ENCODE measurements at places on chromosomes 12 and 14.
A peak's percentile ranks its signal among the peaks of the same experiment; 100 is the strongest.

GRCh38 chr12:51333536-51333935, 9.6 kb upstream of the BIN2 start:
- no peak for DNase-seq

GRCh38 chr14:41605550-41606281, 960 bp upstream of the LRFN5 start:
- DNase-seq, result no peak

- DNase-seq, result no peak
These were observed 53.8 kb downstream of the SETD3 start for GRCh38 chr14:99426813-99427346.

DNA sequence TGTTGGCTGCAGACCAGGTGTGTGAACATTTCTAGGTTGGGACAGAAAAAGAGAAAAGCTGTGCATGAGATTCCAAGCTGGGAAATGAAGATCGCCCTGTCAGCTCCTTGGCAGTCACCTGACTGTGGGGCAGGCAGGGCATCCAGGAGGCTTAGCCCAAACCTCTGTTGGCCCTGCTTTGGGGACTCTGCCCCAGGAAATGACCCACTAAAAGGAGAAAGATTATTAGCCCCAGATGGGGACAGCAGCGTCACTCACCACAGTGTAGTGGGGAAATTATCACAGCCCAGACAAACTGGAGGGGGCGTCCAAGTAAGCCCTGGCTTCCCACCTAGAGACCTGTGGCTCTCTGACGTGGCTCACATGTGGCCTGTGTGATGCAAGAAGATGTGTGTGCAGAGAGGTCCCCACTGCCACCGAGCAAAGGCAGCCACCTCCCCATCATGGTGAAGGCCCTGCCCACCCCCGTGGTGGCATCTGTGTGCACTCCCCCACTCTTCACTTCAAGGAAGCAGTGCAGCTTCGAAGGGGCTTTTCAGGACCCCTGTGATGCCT, 39.1 kb downstream of the DIO3 start:
- DNase-seq, result no peak

DNA sequence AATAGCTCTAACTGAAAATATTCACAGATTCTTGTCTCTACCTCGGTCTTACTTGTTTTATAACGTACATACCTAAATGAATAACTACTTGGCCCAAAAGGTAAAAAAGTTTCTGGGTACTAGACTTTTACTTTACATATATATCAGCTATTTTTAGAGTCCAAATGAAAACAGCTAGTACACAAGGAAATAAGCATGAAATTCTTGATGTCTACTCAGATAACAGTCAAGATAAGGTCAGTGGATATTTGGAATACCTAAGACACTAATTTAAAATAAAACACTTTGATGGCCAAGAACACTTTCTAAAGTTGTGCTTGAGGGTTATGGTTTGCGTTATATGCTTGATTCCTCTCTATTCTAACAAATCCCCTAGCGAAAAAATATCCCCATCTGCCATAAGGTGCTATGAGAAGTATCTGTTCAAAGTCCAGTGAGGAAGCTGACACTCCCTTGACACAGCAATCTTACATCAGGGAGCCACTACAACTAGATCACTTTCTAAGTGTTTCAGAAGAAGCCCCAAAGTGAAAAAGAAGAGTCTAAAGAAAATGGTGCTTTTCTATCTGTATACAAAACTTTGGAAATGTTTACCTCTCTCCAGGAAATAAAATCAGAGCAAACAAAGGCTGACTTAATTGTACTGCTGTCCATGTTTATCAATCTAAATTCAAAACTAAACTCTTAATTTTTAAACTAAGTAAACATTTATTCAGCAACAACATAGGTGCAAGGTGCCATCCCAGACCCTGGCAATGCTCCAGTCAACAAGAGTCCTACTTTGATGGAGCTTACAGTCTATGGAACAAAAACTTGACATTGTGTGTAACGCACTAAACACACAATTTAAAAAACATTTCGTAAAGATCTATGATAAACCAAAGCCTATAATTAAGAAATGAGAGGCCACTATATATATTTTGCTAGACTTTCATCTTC, 11.7 kb downstream of the PTPN21 start:
- DNase-seq, result peak; percentile 23
